K562 (cell line): ENCODE measurements at places on chromosomes 2 and 18.

- DNase-seq = no peak
Measured at GRCh38 chr2:133674433-133675331, 106.4 kb upstream of the NCKAP5 start.

DNA sequence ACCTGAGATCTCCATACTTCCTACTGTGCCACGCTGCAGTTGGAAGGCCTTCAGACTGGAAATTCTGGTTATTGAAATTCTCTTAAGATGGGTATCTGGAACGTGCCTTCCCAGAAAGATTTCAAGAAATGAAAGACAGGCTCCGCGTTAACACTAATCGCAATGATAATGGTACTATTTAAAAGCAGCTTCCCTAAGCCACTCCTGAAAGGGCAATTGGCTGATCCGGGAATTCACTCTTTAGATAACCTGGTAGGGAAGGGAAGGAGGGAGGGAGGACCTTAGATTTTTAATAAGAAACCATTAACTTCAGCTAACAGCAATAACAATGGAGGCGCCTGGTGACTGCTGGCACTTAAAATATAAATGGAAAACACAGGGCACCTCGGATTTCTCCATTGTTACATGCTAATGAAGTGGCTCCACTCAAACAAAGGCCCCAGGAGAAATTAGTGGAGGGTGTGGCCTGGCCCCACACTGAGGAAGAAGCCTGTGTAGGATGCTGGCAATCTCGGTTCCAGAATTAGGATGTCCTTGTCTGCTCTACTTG lies 22.5 kb upstream of the MTA3 start:
- no peak for DNase-seq

DNA sequence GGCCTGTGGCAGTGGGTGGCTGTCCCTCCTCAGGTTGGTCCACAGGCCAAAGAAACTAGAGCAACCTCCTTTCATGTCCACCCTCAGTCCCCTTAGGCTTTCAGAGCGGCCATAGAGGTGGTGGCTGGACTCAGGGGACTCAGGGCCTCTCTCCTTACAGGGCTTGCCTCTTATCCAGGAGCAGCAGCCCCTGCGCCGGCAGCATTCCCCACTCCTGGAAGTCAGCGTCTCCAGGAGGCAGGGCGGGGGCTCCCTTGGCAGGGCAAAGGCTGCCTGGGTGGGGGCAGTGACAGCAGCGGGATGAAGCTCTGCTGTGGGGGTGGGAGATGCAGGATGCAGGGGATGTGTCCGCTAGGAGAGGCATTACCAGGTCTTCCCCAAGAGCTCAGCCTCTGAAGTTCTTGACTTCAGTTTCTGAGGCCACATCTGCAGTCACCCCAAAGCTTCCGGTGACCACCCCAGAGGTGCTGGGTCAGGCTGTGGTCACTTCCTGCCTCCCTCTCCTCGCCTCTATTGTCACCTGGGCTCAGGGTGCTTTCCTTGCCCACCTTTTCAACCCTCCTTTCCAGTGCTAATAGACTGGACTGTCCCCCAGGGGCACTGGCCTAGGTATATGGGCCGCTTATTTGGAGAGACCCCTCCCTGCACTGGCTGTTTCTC lies 8.6 kb upstream of the GPR55 start:
- no peak for DNase-seq

DNA sequence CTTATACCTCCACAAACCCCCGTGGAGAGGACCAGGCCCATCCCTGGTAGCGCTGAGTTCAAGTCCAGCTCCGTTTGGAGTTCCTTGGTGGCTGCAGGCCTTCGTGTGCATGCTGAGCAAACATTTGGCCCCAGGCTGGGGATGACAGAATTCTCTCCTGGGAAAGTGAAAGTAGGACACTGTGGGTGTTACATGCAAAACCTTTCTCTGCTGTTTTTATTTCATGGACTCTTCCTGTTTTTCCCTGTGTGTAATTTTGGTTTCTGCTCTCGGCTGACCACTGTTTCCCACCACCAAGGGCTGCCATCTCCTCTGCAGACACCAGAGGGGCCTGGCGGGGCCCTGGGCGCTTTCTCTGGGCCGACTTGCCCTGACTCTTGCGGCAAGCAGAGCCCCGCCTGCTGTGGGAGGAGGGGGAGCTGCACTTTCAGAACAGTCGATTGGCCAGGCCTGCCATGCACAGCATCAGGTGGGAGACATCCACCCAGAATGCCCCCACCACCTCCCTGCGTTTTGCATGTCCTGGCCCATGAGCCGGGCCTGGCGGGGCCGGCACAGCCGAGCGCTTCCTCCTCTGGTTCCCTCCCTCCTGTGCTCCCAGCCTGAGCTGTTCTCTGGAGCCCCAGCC lies 102.4 kb downstream of the CABLES1 start:
- DNase-seq = no peak

DNA sequence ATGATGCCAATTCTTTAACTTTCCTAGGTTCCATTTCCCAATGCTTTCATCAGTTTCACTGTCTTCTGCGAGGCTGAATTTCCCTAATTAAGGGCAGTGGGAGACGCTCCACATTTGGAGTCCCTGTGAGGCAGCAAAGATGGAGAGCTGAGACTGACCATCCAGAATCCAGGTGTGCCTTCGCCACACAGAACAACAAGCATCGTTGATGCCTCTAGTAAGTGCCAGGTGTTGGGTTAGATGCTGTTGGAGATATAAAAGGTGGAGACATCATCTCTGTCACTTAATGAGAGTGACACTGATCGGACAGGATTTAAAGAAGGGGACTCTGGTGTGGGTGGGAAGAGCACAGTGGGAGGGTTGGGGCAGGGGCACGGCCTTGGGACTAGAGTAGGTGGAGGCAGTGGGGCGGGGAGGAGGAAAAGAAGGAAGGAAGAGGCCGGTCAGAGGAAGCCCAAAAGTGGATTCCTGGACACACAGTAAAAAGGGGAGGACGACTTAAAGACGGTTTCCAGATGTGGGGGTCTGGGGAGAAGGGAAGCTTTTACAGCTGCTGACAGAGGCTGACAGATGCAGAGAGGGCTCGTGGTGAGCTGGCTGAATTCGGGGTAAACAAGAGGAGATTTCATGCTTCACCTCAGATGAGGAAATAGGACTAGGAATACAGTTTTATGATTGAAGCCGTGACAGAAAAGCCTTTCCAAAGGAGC lies 113.0 kb downstream of the BCL2 start:
- DNase-seq = no peak

DNA sequence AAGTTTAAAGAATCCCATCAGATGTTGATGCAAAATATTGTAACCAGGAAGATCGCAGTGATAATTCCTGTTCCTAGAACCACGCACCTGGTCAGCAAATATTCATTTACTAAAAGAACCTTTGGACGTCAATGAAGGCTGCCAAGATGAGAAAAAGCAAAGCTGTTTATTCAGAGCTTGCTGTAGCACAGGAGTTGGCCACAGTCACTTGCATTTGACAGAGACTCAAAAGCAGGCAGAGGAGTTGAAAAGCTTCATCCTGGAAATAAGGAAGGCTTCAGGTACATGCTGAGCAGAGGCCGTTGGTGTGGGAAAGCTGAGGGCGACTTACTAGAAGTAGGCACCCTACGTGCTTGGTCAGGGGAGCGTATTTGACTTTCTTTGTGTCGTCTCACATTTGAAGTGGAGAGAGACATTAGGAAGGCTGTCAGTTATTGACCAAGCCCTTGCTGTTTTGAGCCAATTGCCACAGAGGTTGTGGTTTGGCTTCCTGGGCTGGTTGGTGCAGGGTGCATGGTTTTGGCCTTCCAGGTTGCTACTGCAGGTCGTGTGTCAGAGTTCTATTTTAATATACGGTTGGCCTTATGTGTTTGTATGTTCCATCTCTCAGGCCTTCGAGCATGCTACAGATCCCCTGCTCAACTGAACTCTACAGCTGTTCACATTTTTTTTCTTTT lies 289.6 kb downstream of the METTL4 start:
- DNase-seq = no peak

DNA sequence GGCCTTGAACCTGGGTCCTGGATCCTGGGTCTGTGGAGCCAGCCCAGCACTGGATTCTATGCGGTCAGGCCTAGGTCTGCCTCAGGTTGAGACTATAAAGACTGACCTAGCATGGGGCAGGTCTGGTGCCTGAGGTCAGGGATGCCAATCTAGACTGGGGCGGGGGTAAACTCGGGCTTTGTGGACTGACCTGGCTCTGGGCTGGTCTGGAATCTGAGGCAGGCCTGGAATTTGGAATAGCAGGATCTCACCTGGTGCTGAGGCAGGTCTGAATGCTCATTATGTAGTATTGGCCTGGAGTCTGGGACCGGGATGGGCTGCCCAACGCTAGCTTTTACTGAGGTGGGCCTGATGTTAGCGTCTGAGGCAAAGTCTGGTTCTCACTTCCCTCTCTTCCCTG lies 256.0 kb downstream of the KIAA1328 start:
- no peak for DNase-seq

- DNase-seq = no peak
Measured at GRCh38 chr2:53233759-53234547, 533.7 kb upstream of the CHAC2 start.

GRCh38 chr2:123853161-123853560 lies 171.9 kb upstream of the CNTNAP5 start:
- DNase-seq = no peak

DNA sequence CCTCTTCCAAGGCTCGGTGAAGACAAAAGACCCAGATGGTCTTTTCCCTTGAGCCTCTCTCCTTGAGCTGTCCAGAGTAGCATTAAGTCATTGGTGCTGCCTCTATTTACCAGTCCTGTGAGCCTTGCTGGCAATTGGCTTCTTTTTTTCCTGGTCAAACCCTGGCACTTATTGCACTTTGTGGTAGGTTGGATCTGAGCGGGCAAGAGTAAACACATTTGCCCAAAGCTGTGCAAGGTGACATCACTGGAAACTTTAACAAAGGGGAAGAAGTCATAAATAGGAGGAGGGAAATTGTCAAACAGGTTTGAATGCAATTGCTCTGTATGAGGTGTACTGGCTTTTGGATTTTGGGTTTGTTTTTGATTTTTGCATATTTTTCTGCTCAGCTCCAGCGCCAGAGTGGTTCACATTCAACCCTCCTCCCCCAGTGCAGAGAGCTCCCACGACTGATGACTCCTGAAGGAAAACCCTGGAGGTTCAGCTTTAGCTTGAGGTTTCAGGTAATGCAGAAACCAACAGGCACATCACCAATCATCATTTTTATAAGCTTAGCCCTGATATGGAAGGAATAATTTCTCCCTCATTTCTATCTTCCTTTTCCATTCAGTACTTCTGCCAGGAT lies 8.3 kb downstream of the KCNE4 start:
- DNase-seq = no peak
